ENCODE measurements at places on chromosomes 3 and 15. TPM values are rescaled to one million over a fixed set of nuclear protein-coding genes. Genes with fewer than 3 reads are reported as not detected.

DNA sequence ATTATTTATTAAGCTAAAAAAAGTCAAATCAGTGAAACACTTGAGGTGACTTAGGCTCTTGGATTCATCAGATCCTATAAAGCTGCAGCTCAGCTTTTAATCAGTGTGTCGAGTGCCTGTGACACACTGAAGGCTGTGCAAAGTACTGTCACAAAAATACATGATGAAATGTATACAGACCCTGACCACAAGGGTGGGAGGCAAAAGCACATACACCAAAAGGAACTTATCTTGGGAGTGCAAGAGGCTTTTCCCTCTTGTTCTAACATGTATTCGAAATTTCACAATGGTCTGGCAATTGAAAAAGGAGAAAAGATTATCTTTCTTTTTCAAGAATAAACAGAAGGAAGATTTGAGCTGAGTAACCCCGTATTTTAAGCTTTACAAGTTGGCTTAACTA lies 35.9 kb downstream of the VGLL4 start:
- DNase-seq = peak; percentile 51

DNA sequence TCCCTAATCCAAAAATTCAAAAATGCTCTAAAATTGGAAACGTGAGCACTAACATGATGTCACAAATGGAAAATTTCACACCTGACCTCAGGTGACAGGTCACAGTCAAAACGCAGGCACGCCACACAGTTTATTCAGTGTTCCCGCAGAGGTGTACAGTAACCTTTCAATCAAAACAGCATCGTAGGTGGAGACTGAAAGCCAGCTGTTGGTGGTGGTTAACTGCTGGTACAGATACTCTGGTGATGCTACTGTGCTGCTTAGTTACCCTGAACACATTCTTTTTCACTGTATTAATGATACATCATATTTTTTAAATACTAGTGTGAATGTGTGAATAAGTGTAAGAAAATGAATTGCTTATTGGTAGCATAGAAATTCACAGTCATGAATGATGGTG lies 23.8 kb downstream of the RAB11A start:
- no peak for DNase-seq

GRCh38 chr3:8529738-8530525 lies 28.3 kb downstream of the LMCD1 start:
- DNase-seq = no peak

GRCh38 chr3:64158334-64158733 lies 66.9 kb downstream of the PRICKLE2 start:
- DNase-seq = no peak

GRCh38 chr3:153599685-153600084 lies 437.7 kb downstream of the RAP2B start:
- peak; percentile 93 for DNase-seq

GRCh38 chr3:9214185-9214584 lies 35.3 kb downstream of the SRGAP3 start:
- DNase-seq = no peak

DNA sequence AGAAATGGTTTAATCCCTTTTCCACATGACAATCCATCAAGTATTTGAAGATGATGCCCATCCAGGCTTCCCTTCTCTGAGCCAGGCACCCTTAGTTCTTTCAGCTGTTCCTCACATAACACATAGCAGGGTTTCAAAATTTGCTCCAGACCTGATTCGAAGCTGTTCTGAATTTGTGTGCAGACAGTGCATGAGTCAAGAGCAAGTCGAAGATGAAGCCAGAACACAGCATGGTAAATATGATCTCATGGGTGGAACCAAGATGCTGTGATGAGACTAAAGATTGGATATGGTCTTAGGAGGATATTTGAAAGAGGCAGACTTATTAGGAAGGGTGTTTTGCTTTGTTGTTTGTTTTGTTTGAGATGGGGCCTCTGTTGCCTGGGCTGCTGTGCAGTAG lies 32.6 kb upstream of the PDE8A start:
- DNase-seq = no peak

DNA sequence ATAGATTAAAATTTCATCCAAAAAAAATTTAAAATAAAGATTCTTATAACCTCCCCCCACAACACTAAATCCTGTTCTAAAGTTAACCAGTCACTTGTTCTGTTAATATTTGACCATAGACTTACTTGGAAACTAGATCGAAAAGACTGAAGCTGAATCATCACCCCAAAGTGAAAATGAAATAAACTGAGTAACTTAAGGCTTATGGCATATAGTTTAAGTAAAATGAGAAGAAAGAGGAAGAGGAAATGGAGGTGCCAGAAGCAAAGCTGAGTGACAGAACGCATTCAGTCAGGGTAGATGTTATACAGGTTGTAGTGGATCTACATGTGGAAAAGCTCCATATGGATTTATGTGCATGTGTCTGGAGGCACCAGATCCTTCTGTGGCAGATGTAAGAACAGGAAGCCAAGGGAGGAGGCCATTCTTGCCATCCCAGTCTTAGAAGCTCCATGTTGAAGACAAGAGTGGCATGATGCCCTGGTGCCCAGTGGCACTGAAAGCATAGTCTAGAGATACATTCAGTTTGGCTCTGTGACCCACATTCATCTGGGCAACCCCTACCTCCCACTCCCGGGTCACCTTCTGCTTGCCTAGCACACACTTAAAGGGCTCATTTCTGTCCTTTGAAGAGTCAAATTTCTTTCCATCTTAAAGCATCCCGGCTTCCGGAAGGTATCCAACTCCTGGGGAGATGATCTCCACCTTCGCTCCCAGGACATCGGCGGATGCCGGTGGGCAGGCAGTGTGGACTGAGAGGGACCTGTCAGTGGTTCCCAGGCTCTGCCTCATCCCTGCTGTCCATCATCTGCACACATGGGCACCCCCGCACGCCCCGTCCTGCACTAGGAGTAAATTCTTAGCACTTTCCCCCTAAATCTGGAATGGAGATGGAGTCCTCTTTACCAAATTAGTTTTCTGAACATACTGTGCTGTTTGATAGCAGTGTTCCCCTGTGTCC lies 90.8 kb downstream of the NEO1 start:
- DNase-seq = no peak

- no peak for DNase-seq
These were observed 308.5 kb upstream of the ARRDC4 start for GRCh38 chr15:97652041-97652440.

DNA sequence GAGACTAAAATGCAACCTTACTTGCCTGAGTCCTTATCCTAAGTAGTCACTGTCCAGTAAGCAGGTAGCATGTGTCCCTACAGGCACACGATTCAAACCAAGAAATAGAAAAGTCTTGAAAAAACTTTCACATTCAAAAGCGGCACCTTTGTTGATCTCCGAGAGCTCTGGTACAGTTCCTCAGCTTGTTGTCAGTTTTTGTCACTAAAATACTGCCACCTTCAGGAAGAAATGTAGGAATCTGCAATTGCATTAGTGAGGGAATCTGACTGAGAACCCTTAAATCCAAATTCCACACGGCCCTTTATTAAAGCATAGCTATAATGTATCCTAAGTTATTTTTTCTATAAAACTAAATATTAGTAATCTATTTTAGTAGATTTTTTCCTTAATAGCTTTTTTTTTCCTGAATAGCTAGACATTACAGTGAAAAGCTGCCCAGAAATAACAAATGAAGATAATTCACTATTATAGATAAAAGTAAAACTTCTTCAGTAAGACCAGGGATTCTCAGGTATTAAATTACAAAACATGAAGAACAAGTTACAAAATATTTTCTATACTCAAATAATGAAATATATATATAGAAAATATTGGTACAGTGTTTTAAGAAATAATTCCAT lies 44.0 kb downstream of the CCDC54 start:
- DNase-seq = peak; percentile 67

SYNPR gene
- total RNA-seq = not detected

HACD2 gene
- total RNA-seq = 30.5 TPM

RAD51 gene
- total RNA-seq = 13.5 TPM

FOXL2 gene
- total RNA-seq = 0.06 TPM

IDH2 gene
- 43.2 TPM for total RNA-seq

All from H4 (cell line).